Osteoblast (primary cell): ENCODE measurements at places on chromosomes 6 and 20. TPM values are rescaled to one million over a fixed set of nuclear protein-coding genes. Genes with fewer than 3 reads are reported as not detected.

DNA sequence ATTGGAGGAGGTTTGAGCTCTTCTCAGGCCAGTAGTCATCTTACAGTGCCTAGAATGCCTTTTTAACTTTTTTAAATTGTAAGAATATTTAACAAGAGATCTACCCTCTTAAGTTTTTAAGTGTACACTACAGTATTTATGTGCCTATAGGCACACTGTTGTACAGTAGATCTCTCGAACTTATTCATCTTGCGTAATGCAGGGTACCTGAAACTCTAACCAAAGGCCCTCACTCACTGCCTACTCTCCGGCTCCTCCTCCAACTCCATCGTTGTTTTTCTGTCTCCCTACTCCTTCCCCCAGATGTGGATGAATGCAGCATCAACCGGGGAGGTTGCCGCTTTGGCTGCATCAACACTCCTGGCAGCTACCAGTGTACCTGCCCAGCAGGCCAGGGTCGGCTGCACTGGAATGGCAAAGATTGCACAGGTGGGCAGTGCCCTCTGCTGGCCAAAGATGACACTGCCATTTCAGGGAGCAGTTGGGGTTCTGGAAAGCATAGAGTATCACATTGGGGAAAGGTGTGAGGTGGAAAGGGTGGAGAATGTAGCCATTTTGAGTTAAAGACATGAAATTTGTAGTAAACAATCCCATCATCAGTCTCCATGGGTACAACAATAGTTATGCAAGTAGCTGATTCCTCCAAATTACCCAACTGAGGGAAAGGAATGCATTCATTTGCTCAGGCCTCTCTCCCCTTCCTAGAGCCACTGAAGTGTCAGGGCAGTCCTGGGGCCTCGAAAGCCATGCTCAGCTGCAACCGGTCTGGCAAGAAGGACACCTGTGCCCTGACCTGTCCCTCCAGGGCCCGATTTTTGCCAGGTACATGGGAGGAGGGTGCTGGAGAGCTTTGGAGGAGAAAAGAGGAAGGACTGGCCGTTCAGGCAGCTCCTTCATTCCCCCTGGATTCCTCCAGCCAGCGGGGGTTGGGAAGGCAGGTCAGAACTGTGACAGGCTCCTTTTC, 18.4 kb upstream of the ZNF76 start:
- peak; percentile 93 for DNase-seq
- no peak overlapping the region for H3K4me3 ChIP-seq
- peak overlapping the region; percentile 10 for H3K27ac ChIP-seq

- no peak overlapping the region for H3K4me3 ChIP-seq
- peaks cover 42% of the 10 kb centered on the region for H3K4me1 ChIP-seq
These were observed 193.8 kb upstream of the SNX9 start for GRCh38 chr6:157629220-157629619.

- no peaks in the 10 kb centered on the region for H3K36me3 ChIP-seq
- no peak for DNase-seq
- H3K4me3 ChIP-seq = peak overlapping the region; percentile 82
- H3K4me1 ChIP-seq = peaks cover 44% of the 10 kb centered on the region
- H3K27me3 ChIP-seq = no peaks in the 10 kb centered on the region
These were observed 713 bp upstream of the RNF144B start for GRCh38 chr6:18386298-18386976.

GRCh38 chr6:139449611-139450000, 75.2 kb upstream of the CITED2 start:
- H3K27ac ChIP-seq = peak overlapping the region; percentile 5
- no peaks in the 10 kb centered on the region for H3K36me3 ChIP-seq
- H3K4me3 ChIP-seq = no peak overlapping the region
- no peak for DNase-seq

DNA sequence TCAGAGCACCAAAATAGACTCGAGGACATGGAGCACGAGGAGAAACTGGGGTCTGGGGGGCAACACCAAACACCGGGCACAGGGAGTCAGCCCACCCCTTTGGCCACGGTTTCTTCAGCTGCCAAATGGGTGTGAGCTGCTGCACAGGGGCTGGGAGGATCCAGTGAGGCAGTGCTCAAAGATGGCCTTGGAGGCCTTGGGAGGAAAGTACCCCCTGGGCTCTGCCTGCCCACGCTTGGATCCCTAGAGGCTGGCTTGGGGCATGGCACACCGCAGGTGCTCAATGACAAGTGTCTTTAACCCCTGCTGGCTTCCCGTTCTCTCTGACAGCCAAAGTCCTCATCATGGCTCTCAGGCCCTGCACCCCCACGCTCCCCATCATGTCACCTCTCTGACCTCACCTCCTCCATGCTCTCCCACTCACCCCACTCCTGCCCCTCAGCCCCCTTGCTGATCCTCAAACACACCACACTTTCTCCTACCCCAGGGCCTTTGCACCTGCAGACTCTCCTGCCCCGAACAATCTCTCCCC, 190.3 kb downstream of the ANKRD60 start:
- DNase-seq = no peak
- H3K4me1 ChIP-seq = no peaks in the 10 kb centered on the region
- H3K27me3 ChIP-seq = peaks cover 9% of the 10 kb centered on the region
- H3K36me3 ChIP-seq = no peaks in the 10 kb centered on the region
- no peak overlapping the region for H3K27ac ChIP-seq

DNA sequence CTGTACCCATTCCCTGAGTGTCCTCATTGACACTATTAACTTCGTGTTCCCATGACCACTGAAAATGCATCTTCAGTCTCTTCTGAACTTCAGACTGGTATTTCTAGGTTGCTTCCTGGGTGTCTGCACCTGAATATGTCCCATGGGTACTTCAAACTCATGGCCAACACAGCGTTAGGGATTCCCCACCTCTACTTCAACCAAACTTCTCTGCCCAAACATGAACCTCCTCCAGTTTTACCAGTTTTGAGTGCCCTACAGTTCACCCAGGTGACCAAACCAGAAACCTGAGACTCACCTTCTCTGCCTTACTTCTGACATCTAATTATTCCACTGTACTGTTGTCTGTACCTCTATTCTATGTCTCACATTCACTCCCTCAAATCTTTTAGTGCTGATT, 99.5 kb upstream of the SUPT3H start:
- H3K27ac ChIP-seq = peak overlapping the region; percentile 51
- H3K27me3 ChIP-seq = no peaks in the 10 kb centered on the region
- H3K4me3 ChIP-seq = no peak overlapping the region

- DNase-seq = peak; percentile 94
- peak overlapping the region; percentile 19 for H3K4me3 ChIP-seq
- peak overlapping the region; percentile 71 for H3K27ac ChIP-seq
- peaks cover 11% of the 10 kb centered on the region for H3K4me1 ChIP-seq
These were observed 9.9 kb downstream of the PSMA7 start for GRCh38 chr20:62133051-62133845.

- no peak overlapping the region for H3K27ac ChIP-seq
- no peak for DNase-seq
- H3K4me1 ChIP-seq = peaks cover 27% of the 10 kb centered on the region
- no peak overlapping the region for H3K4me3 ChIP-seq
- H3K27me3 ChIP-seq = no peaks in the 10 kb centered on the region
These were observed 52.3 kb downstream of the ZFAND3 start for GRCh38 chr6:37871616-37872372.

DNA sequence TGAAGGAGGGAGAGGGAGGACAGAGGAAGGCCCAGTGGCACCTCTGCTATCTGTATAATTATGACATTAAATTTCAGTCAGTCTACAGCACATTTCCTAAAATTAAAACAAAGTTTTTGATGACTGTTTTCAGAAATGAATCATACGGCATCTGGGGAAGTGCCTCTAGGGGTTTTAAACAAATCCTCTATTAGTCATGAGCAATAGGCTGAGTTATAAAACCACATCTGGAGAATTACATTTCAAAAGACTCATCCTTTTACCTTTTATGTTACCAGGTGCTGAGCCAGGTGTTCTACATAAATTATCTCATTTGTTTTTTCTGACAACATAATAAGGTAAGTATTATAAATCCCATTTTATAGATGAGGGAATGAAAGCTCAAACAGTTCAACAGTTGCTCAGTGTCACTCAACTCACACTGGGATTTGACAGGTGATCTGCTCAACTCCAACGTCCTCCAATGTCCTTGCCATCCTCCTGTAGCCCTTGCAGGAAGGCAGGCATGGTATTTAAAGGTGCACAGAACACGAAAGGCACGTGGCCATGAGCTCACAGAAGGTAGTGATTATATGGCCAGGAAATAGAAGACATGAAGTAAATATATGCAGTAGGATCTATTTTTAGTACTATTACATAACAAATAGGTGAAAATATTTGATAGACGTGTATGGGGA, 184.2 kb upstream of the MAN1A1 start:
- peaks cover 6% of the 10 kb centered on the region for H3K27me3 ChIP-seq
- DNase-seq = peak; percentile 76
- H3K4me1 ChIP-seq = peaks cover 11% of the 10 kb centered on the region
- no peak overlapping the region for H3K27ac ChIP-seq

- H3K27ac ChIP-seq = no peak overlapping the region
- H3K4me3 ChIP-seq = no peak overlapping the region
- H3K27me3 ChIP-seq = no peaks in the 10 kb centered on the region
These were observed 95.2 kb downstream of the BANF2 start for GRCh38 chr20:17795003-17795402.

DNA sequence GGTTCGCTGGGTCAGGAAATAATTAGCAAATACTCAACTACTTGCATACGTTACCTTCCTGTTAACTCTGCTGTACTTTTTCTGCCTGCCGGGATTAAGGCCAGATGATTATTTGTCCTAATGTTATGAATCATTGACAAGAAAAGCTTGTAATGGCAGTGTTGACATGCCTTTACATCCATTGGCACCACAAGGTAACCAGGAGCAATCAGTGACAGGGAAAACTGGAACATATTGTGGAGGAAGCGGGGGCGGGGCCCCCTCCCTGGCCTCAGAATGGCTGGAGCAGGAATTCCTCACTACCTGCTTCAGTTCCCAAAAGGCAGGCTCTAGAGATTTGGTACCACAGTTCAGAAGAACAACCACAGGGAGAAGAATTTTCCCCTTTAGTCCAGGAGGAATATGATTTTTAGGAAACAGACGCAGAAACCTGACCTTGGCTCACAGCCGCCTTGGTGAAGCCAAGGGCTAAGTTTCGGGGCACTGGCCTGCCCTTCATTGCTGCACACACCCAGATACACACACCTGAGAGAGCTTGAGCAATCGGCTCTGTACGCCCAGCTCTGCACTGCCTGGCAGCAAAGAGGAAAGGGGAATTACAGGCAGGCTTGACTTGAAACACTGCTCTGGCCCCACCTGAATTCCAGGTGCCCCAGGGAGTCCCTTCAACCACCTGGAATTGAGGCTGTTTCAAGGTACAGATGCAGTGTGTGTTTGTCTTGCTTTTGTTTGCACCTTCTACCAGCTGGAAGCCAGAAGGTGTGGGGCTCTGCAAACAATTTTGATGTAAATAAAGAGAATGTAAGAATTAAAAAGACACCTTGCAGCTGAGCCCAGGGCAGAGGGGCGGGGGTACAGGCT, 89.8 kb downstream of the MYB start:
- no peak overlapping the region for H3K27ac ChIP-seq
- no peaks in the 10 kb centered on the region for H3K36me3 ChIP-seq
- H3K27me3 ChIP-seq = no peaks in the 10 kb centered on the region
- DNase-seq = no peak
- H3K4me3 ChIP-seq = no peak overlapping the region
- H3K4me1 ChIP-seq = no peaks in the 10 kb centered on the region

DNA sequence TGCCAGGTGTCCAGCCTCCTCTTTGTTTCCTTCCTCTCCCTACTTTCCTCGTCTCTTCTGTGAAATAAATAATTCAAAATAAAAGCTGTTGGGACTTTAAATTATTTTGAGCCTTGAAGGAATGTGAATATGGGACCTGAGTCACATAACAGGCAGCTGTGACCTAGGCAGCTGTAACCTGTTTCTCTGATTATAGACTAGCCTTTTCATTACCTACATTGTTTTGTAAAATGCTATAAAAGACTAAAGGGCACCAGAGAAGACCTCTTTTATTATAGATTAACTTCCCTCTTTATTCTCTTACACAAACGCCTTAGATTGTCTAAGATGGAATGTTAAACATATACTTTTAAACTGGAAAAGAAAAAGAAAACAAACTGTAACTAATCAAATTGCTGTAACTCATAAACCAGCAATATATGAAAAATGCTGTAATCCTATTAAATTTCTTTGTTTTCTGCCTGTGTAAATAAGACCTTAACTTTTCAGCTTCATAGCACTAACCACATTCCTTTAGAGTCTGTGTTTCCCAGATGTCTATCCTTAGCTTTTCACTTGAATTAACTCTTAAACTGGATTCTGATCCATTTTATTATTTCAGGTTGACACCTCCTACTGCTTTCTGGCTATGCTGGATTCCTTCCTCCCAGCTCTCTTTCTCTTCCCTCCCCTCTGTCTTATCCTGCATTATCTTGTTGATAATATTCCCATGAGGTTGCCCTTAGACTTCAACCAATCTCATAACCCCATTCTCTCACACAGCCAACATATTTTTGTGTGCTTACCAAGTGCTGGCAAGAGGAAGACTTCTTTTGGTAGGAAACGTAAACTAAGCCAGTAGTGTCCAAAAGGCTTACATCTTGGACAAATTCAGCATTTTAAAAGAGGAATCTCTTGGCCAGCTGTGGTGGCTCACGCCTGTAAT, 69.2 kb downstream of the TPD52L1 start:
- peaks cover 15% of the 10 kb centered on the region for H3K4me1 ChIP-seq
- no peak overlapping the region for H3K27ac ChIP-seq
- H3K4me3 ChIP-seq = no peak overlapping the region
- H3K27me3 ChIP-seq = no peaks in the 10 kb centered on the region

DNA sequence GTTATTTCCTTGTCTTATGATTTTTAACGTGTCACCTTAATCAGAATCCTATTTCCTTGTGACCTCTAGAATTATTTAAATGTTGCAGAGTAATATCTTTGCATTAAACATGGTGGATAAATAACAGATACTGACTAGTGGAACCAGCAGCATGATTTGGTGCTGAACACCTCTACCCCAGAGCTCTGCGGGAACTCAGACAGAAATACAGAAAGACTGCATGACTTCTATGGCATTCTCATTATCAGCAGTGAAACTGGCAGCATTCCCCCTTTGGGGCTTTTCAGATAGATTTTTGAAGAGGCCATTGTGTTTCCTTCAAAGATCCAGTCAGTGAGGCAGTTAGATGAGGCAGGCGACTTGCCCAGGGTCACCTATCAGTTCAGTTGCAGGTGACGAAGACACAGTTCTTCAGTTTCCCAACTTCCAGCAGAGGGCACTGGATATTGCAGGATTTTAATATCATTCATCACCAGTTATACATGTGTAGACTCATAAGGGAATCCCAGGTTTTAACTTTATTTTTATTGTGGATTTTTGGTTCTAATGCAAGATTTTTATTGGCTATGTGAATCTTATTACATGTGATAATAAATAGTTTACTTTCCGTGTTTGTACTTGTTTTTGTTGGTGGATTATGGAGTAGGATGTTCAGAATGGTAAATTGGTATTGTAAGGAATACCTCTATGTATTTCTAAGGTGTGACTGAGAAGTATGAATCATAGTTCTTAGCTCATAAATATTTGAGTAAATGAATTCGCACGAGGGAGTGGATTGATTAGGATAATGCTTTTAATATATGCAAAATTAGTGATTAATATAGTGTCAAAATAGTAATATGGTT, 81.3 kb downstream of the AFDN start:
- no peaks in the 10 kb centered on the region for H3K4me1 ChIP-seq
- H3K36me3 ChIP-seq = no peaks in the 10 kb centered on the region
- H3K4me3 ChIP-seq = no peak overlapping the region
- DNase-seq = peak; percentile 17
- H3K27me3 ChIP-seq = no peaks in the 10 kb centered on the region

The POPDC3 gene
- total RNA-seq = 32.6 and 41.8 TPM in 2 replicates

The MOCS1 gene
- total RNA-seq = 25.3 and 28.3 TPM in 2 replicates

The ARMC2 gene
- 1.4 and 2.7 TPM in 2 replicates for total RNA-seq

The WRNIP1 gene
- 25.3 and 26.5 TPM in 2 replicates for total RNA-seq

The TPX2 gene
- 16.2 and 18.5 TPM in 2 replicates for total RNA-seq
